ENCODE measurements at places on chromosomes 7 and 10. TPM values are rescaled to one million over a fixed set of nuclear protein-coding genes. Genes with fewer than 3 reads are reported as not detected.

DNA sequence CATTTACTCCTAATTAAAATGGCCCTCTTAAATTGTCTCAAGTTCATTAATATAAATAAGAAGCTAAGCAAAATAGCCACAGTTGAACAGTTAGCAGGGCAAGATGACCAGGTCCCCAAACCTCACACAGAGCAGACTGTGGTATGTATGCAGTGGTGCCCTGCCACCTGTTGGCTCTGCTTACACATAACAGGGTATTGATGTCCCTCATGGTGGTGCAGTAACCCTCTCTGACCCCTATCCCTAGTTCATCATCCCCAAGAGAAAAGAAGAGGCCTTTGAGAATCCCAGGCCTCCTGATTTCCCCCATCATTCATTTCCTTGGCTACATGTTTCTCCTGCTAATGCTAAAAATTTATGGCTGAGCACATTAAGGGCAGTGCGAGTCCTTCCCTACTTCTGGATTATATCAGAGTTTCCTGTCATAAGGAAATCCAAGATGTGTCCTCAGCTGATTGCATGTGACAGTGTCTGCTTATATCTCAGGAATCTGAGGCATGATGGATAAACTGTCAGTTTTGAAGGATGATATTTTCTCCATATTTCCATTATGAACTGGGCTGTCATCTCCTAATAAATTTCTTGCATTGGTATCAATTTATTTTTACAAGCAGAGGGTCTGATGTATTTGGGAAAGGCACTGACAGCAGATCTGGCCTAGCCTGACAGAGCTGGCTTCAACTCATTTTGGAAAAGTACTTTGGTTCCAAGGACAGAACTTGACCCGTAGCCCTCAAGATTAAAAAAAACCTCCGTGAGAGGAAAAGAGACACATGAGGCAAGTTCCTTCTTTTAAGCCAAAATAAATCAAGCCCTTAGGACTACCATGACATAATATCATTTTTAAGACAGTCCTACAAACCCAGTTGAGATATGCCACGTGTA, 880.6 kb downstream of the LRMDA start:
- peak; percentile 28 for DNase-seq

GRCh38 chr10:62399211-62399610, 25.0 kb downstream of the ZNF365 start:
- DNase-seq = peak; percentile 42

DNA sequence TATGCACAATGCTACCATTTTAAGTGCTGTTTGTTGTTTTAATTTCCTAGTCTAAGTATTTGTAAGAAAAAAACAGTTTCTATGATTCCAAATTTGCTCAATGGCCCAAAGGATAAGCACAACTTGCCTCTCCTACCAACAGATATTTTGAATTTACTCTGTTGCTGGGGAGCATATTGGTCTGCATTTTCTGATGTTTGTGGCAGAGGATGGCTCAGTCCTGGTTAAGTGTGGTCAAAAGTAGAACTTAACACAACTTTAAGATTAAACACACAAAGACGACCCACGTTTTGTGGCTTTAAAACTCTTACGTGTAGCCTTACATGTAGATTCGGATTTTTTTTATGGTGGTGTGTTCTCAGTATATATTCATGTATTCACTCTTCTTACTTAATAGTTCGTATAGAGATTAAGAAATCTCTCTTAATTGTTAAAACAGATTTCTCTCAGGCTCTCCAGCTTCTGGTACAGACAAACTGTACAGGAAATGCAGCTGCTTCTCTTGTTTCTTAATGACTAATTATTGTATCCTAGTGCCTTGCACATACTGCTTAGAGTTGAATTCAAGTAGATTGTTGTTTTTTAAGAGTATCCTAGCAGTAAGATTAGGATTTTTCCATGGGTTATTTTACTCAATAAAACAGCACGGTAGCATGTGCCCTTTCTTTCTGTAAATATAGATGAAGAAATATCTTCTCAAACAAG, 86.2 kb downstream of the GPR85 start:
- no peak for DNase-seq

- DNase-seq = no peak
These were observed 132.2 kb downstream of the ZNF365 start for GRCh38 chr10:62506371-62506770.

- no peak for DNase-seq
These were observed 374.6 kb downstream of the KIF20B start for GRCh38 chr10:90075995-90076394.

- no peak for DNase-seq
These were observed 422.8 kb downstream of the GLRX3 start for GRCh38 chr10:130558746-130559546.

- no peak for DNase-seq
These were observed at the start of gene TEX47 for GRCh38 chr7:88795553-88795952. Gene TEX47, minus strand, starts transcription at chr7:88795737. Its CDS starts 795 bp downstream, at chr7:88794942.

- peak; percentile 4 for DNase-seq
These were observed 57.8 kb downstream of the LGI1 start for GRCh38 chr10:93815304-93816096.

DNA sequence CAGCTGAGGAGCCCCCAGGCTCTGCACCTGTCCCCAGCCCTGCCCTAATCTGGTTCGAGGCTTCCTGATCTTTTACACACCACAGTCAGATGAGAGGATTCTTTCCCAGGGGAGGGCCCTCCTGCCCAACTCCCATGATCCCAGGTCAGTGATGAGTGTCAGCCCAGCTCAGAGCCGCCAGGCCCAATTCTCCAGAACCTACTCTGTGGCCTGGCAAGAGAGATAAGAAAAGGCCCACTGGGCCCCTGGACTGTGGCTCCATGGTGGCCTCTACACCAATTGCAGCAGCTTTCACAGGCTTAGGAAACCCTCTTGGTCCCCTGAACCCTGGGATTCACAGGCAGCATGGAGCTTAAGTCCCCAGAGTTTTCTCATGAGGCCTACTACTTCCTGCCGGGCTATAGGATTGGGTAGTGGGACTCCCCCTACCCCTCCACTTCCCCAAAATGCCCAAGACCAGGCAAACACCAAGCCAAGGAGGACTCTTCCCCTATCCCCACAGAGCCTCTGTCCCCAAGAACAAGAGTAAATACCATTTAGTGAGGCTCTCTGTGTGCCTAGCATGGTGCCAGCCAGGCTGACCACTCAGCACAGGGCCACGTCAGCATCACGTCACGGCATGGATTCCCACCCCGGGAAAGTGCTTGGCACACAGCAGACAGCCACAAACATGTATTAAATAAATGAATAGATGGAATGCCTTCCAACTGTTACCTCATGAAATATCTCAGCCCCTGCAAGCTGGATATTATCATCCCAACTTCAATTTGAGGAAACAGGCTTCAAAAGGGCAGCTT, 100.0 kb downstream of the GRID1 start:
- no peak for DNase-seq

DNA sequence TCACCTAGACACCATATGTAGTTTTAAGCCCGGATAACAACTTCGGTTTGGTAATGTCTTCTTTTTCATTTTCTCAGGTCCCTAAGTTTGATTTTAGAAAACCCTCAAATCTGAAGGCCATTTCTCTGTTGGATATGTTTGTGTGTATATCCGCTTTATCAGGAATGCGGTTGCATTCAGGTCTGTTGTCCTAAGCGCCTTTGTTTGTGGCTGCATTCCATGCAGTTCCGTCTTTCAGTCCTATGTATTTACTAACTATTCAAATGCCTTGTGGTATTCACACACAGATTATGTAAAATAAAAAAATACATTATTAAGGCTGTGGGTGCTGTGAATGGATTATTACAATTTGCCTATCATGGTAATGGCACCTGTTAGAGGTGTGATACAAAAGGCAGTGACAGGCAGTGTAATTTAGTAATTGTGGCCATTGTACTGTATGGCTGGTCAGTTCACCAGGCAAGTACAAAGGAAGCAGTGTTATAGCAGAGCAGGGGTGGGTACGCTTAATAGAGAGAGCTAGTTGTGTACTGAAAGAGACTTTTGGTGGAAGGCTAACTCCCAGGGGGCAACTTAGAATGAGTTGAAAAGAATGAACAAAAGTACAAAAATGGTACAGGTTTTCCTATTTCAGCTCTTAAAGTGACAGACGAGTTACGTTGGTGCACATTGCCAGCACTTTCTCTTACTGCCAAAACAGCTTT, 136.4 kb downstream of the VTI1A start:
- DNase-seq = no peak

DNA sequence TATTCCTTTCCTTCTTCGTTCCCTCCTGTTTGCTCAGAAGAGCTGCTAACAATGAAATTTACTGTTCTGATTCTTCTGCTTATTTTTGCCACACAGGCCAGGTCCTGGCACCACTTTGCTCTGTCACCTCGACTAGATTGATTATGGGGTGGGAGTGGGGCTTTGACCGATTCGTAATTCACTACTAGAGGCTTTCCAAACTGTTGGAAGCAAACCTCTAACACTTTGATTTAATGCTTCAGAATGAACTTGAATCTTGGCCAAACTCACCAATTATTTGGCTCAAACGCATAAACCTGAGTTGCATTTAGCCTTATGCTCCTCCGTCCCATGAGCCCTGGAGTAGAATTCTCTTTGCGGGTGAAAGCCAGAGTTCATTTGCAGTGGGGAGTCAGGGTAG, 476.2 kb upstream of the FZD8 start:
- DNase-seq = no peak

GRCh38 chr10:77541944-77542343, 95.7 kb downstream of the KCNMA1 start:
- DNase-seq = no peak

DNA sequence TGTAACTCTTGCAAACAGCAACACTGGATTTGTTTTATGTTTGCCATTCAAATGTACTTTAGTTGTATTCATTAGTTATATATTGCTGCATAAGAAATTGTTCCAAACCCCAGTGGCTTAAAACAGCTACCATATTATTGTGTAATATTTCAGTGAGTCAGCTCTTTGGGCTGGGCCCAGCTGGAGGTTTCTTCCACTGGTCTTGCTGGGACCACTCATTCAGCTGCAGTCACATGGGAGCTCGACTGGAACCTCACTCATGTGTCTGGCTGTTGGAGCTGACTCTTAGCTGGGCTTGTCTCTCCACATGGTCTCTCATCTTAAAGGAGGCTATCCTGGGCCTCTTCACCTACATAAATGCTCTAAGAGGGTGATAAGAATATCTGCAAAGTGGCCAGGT, 23.2 kb upstream of the PIP4K2A start:
- peak; percentile 76 for DNase-seq

DNA sequence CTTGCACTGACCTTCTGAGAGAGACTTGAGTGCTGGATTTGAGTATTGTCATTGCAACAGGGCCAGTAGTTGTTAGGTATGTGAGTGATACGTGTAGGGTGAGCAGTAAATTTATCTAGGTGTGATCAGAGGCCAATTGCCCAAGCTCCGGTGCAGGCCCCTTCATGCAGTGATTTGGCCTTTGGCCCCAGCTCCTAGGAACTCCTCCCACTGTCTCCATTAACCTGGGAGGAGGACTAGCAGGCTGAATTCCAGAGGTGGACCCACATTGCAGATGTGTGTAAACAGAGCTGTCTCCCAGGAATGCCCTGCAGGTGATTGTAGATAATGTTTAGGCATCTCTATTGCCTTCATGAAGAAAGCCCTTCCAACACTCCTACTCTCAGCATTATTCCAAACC, 19.5 kb downstream of the TCF7L2 start:
- no peak for DNase-seq

DNA sequence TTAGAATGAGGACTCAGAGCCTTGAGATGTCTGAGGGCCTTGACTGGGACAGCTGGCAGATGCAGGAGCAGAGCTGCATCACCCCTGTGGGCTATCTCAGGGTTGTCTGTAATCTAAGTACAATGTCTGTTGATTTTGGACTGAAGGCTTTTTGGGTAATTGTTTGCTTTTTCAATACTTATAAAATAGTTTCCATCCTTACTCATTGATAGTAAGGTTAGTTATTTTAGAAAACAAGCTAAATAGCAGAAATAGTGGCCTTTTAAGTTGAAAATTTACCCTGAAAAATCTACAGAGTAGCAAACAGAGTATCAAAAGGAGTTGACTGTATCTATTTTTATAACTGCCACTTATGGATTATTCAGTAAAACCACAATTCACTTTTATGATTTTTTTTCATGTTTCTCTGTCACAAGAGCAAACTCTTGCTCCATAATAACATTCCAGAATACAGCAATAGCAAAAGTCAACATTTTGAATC, 179.7 kb downstream of the CFTR start:
- peak; percentile 55 for DNase-seq

DNA sequence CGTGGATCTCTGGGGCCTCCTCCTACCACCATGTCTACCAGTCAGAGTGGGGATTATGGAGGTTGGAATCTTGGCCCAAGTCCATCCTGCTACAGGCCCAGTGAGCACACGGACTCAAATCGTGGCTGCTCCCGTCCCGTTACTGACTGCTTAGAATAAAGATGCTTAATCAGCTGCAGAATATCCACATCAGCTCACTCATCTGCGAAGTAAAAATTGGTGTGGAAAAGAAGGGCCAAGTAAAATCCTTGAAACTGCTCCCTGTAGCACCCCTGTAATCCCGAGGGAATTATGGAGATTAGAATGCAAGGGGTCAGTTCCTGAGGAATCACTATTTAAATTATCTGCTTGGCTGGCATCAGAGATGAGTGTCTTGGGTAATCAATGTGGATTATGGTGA, 13.0 kb upstream of the HTR5A start:
- no peak for DNase-seq

DNA sequence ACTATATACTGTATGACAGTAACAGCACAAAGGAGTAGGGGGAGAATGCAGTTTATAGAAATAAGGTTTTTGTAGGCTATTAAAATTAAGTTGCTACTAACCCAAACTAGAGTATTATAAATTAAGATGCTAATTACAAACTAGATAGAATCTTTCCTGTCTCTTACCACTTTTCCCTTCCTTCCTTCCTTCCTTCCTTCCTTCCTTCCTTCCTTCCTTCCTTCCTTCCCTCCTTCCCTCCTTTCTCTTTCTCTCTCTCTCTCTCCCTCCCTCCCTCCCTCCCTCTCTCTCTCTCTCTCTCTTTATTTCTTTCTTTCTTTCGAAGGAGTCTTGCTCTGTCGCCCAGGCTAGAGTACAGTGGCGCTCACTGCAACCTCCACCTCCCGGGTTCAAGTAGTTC, 36.4 kb upstream of the BRAF start:
- DNase-seq = no peak

DNA sequence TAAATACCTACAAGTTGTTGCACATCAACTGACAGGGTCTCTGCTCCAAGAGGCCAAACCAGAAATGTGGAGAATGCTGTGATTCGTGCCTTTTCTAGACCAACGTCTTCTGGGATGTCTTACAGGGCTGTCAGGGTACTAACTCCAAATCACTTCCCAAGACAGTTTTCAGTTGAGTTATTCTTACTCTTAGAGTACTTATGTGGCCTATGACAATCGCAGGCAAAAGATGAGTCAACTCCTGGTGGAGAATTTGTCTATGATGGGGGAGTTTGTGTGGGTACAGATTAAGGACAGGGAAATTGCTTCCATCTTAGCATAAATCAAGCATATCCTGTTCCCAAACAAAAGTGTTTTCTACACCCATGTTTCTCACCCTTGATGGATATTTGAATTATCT, 734.8 kb downstream of the TNS3 start:
- no peak for DNase-seq

The FUOM gene
- 7.3 TPM for total RNA-seq

The ICA1 gene
- total RNA-seq = 4.3 TPM

The CFAP70 gene
- total RNA-seq = 0.43 TPM

The STK32C gene
- total RNA-seq = 8.6 TPM

The GPNMB gene
- 60.9 TPM for total RNA-seq

The KCNIP2 gene
- total RNA-seq = 0.86 TPM

The BTRC gene
- 11.0 TPM for total RNA-seq

The ELAPOR2 gene
- 1.7 TPM for total RNA-seq

The A1CF gene
- not detected for total RNA-seq

The INHBA gene
- total RNA-seq = 65.2 TPM

The WDR86 gene
- 1.3 TPM for total RNA-seq
